ENCODE measurements at places on chromosomes 3 and 15.
A peak's percentile ranks its signal among the peaks of the same experiment; 100 is the strongest.

DNA sequence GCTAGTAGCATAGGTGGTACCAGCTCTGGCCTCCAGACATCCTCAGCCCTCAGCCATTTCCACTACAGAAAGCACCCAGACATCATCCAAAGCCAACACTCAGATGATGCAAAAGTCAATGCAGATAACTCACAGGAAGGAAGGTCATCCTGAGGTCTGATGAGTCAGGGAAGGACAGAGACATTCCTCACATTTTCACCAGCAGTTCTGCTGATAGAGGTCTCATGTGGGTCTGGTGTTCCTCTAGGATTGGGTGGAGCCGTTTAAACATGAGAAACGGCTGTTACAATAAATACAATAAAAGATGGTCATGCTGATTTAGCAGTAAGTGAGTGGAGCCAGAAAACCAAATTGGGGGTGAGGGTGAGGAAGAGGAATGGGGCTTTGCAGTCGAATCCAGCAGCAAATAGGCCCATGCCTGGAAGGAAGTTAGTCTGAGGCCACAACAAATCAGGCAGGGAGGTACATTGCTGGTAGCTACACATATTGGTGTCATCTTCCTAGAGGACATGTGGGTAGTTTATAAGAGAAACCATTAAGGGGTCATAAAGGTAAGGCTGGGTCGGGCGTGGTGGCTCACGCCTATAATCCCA, 33.3 kb upstream of the FLNB start:
- no peak for DNase-seq

GRCh38 chr3:186212611-186213010, 103.7 kb upstream of the ETV5 start:
- no peak for DNase-seq

GRCh38 chr3:29513236-29513635, 232.4 kb downstream of the RBMS3 start:
- DNase-seq, result no peak

GRCh38 chr3:126372413-126373145, 15.4 kb upstream of the KLF15 start:
- no peak for DNase-seq

- no peak for DNase-seq
Measured at GRCh38 chr15:92819278-92820235, 80.6 kb upstream of the CHD2 start.

- no peak for DNase-seq
Measured at GRCh38 chr15:70492240-70493177, 270.8 kb downstream of the UACA start.

- no peak for DNase-seq
Measured at GRCh38 chr3:5972586-5972985, 785.1 kb downstream of the EDEM1 start.

- no peak for DNase-seq
Measured at GRCh38 chr15:90268415-90268814, 2.9 kb downstream of the NGRN start.

DNA sequence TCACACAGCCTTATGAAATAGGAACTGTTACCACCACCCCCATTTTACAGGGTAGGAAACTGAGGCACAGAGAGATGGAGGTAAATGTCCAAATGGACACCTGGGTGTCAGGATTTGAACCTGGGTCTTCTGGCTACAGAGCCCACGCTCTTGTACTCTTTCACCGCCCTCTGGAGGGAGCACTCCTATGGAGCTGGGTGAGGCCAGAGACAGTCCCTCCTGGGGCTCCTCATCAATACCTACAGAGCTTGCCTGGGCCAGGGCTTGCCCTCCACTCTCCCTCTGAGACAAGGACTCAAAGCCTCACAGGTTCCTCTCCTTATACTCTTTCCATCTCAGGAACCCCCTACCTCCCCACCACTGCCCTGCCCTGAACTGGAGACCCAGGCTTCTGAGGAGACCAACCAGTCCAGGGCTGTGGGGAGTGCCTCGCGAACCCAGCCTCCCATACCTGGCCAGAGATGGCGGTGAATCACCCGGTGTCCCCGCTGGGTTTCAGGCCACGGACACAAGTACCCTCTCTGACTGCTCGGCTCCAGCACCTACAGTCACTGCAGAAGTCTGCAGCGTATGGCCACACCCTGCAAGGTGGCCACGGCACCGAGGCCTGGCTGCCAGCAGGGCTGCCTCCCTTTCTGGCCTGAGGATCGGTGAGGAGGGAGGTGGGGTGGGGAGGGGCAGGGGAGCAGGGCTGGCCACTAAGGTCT, 22.1 kb upstream of the ATP2B2 start:
- no peak for DNase-seq

DNA sequence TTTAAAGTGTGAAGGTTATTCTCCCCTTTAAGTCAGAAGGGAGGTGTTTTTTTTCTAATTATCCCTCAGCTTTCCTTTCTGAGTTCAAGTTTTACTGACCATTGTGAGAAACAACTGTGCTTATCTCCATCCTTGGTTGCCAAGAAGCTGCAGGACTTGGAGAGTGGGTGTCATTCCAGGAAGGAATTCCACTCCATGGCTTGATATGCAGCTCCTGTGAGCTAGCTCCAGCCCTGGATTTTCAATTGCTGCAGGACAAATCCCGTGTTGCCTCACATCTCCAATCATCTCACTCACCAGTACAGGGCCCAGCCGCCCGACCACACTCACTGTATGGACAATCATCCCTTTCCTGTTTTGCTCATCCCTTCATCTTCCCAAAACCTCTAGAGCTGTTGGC, 122.5 kb downstream of the IGSF11 start:
- DNase-seq, result peak; percentile 4

DNA sequence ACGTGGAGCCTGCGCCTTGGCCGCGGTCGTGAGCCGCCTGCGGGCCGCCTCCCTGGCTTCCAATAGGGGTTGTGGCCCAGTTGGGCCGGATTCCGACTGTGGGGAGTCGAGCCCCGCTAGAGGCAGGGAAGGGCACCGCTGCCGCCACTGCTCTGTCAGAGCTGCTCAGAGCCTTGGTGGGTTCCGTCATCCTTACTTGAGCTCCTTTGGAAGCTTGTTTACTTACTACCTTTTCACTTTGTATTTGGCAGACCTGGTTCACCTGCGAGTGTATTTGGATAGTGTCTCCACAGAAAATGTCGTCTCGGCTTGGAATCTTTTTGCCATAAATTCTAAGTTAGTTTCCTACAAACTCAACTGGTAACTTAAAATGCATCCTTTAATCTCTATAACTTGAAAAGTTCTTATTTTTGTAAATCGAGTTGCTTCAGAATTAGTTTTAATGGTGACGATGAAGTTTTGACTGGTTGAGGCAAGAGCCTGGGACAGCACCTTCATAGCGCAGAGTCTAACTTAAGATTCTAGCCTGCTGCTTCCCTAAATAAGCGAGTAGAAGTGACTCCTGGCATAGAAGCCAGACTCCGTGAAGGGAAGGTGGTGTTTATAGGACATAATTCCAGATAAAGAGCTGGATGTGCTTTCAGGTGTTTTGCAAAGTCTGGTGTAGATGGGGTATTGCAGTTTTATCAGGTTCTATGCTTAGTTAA, 800 bp downstream of the DAG1 start:
- DNase-seq, result no peak

DNA sequence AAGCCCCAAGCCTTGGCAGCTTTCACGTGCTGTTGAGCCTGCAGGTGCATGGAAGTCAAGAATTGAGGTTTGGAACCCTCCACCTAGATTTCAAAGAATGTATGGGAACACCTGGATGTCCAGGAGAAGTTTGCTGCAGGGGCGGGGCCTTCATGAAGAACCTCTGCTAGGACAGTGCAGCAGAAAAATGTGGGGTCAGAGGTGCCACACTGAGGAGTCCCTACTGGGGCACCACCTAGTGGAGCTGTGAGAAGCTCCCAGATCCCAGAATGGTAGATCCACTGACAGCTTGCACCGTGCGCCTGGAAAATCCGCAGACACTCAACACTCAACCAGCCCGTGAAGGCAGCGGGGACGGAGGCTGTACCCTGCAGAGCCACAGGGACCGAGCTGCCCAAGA, 201.6 kb downstream of the OCA2 start:
- no peak for DNase-seq

GRCh38 chr3:4231041-4231440, 72.1 kb upstream of the SETMAR start:
- no peak for DNase-seq

DNA sequence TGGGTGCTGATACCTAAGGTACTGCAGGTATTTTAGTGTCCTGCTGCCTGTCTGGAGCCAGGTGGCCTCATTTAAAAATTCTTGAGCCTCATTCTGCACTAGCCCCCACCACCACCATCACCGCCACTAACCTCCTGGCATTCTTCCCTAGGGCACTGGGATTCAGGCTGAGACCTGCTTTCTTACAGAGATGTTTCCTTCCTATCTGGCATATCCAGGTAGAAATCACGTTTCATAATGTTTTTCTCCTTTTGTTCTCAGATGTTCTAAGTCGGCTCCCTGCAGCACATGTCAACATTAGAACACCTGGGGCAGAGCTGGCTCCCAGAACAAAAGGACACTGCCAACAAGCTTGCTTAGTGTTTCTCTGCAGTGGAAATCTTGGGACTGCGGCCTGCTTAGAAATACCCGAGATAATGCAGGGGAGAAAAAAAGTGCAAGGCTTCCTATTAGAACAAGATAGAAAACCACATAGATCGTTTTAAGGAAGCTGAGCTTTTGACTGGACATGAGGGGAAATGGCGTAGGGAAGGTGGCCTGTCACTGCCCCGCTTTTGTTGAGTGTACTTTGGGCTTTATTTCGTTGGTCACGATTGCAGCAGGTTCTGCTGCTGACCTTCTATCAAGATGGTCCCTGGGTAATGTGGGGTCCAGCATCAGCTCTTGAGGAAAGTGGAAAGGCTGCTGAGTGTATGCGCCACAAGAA, 59.6 kb upstream of the PPARG start:
- DNase-seq, result peak; percentile 64

DNA sequence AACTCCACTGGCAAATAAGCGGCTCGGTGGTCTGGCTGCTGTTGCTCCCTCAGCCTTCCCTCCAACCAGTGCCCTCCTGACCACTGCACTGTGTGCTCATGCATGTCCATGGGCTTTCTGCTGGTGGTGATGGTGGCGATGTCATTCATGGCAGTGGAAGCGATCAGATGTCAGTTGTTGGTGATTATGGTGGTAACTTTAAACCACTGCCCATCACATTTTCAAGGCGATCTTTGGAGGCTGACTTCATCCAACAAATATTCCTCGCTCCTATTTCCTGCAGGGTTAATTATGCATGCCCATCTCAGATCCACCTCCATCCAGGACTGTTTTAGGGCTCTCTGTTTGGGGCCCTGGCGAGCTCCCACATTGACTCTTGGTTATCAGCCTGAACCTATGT, 13.4 kb upstream of the HCN4 start:
- DNase-seq, result no peak

DNA sequence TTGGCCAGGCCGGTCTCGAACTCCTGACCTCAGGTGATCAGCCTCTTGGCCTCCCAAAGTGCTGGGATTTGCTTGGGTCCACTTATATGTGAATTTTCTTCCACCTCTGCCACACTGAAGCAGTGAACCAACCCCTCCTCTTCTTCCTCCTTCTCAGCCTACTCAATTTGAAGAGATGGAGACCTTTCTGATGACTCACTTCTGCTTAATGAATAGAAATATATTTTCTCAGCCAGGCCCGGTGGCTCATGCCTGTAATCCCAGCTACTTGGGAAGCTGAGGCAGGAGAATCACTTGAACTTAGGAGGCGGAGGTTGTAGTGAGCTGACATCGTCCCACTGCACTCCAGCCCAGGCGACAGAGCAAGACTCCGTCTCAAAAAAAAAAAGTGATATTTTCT, 46.8 kb upstream of the GATM start:
- DNase-seq, result no peak

DNA sequence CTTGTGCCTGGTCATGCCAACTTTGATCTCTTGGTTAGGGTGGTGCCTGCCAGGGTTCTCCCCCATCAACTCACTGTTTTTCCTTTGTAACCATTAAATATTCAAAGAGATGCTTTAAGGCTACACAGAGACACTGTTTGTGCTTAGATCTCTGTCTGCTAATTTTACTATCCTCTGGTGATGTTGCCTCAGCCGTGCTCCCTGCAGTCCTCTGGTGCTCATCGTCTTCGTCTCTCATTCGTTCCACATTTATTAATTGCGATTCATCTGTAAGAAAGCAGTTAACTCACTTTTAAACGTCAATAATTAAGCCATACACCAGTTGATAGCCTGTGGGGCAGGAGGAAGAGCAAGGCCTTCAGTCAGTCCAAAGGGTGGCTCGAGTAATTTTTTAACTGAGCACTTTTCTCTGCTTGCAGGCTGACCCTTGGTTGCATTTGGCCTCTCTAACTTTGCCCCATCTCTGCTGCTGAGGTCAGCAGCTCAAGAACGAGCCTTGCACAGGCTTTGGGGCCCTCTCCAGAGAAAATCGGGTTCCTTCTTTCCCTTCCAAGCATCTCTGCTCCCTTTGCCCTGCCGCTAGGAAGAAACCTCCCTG, 62.9 kb downstream of the KLF15 start:
- DNase-seq, result no peak

DNA sequence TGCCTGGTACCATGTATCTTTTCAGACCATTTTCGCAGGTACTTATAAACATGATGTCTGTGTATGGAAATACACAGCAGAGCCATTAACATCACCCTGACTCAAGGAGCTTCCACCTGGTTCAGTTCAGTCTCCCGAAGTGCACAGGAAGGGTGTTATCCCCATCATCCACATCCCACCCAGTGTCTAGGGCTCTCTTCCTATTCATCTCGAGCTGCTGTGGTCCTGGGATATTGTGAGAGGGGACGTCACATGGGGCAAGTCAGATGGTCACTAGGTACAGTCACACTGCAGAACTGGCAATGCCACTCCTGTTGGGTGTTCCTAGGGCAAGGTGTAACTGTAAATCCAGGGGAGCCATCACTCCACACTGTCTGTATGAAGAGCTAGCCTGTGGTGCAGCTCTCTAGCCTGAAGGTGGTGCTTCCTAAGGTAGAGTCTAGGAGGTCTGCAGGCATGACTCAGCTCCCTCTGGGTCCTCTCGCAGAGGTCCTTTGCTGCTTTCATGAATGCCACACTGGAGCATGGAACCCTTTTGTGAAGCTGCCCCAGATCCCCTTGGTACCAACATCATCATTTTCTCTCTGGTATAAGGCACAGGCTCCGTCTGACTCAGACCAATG, 13.9 kb downstream of the ISLR2 start:
- DNase-seq, result peak; percentile 43

GRCh38 chr3:177647341-177647740, 450.1 kb upstream of the TBL1XR1 start:
- DNase-seq, result no peak
